ENCODE measurements at places on chromosomes 4 and X.

- no peaks in the 10 kb centered on the region for H3K4me1 ChIP-seq
- no peaks in the 10 kb centered on the region for H3K36me3 ChIP-seq
- H3K27ac ChIP-seq = no peak overlapping the region
- no peaks in the 10 kb centered on the region for H3K27me3 ChIP-seq
Observed at GRCh38 chr4:162457071-162457865, 293.5 kb upstream of the FSTL5 start.

DNA sequence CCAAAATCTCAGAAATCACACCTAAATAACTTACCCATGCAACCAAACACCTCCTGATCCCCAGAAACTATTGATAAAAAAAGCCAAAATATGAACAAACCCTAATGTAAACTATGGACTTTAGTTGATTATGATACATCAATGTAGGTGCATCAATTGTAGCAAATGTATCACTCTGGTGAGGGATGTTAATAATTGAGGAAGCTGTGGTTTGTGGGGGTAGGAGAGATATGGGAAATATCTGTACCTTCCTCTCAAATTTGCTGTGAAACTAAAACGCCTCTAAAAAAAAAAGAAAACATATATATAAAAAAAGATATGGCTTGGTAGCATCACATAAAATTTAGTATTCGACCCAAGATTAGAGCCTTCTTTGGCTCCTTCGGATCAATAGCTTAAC is 144.3 kb upstream of the CPEB2 start:
- no peak overlapping the region for H3K4me3 ChIP-seq
- H3K27ac ChIP-seq = no peak overlapping the region
- no peaks in the 10 kb centered on the region for H3K36me3 ChIP-seq
- H3K4me1 ChIP-seq = peaks cover 4% of the 10 kb centered on the region
- DNase-seq = no peak

GRCh38 chrX:72475952-72476668 is 96.5 kb downstream of the HDAC8 start:
- H3K36me3 ChIP-seq = peaks cover 7% of the 10 kb centered on the region
- no peak overlapping the region for H3K27ac ChIP-seq
- no peak for DNase-seq
- no peaks in the 10 kb centered on the region for H3K4me1 ChIP-seq

DNA sequence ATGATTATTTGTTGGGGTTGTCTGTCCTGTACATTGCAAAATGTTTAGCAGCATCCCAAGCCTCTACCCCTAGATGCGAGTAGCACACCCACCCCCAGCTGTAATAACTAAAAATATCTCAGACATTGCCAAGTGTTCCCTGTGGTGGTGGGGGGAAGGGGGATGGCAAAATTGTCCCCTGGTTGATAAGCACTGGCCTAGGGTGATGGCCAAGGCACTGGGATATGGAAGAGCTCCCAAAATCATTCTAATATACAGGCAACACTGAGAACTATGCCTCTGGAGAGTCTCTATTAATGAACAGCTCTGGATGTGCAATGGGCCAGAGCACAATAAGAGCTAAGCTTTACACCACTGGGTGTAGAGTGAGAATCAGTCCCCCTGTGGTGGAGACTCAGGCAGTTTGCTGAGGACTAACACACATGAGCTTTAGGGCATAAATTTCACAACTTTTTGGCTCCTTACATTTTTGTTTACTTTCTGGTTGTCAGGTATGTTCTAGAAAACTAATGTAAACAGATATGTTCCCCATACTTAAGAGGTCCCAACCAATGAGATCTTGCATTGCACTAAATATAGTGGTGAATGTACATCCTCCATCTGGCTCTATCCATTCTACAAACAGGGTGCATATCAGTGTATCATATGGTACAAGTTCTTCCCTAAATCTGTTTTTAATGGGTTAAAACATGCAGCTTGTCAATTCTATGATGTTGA is 34.5 kb downstream of the EDNRA start:
- no peak overlapping the region for H3K27ac ChIP-seq
- H3K4me1 ChIP-seq = no peaks in the 10 kb centered on the region
- no peak for DNase-seq
- no peaks in the 10 kb centered on the region for H3K36me3 ChIP-seq
- H3K27me3 ChIP-seq = no peaks in the 10 kb centered on the region

- H3K4me3 ChIP-seq = no peak overlapping the region
- no peak overlapping the region for H3K27ac ChIP-seq
- DNase-seq = no peak
- H3K27me3 ChIP-seq = no peaks in the 10 kb centered on the region
- H3K36me3 ChIP-seq = no peaks in the 10 kb centered on the region
- H3K4me1 ChIP-seq = no peaks in the 10 kb centered on the region
Observed at GRCh38 chr4:123517176-123517575, 120.6 kb downstream of the SPRY1 start.

DNA sequence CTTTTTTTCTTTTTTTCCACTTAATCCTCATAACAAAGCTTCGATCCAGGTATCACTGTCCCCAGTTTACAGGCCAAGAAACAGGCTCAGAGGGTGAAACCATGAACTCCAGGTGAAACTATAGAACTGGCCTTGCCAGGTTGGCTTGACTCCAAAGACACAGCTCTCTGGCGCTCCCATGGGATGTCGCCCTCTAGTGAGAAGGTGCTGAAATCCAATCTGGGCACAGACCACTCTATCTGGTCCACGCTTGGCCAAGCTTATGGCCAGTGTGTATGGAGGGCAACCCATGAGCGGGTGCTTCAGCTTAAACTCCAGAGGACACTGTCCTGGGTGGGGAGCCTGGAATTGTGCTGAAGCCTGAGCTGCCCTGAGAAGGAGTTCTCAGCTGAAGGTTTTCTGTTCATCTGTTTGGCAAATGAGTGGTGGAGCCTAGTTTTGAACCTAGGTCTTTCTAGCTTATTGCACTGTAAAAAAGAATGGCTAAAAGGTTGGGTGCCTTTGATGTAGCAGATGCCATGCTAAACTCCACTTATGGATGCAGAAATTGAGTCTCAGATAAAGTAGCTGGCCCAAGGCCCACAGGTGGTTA is 70.5 kb downstream of the SEL1L3 start:
- no peak overlapping the region for H3K4me3 ChIP-seq
- no peaks in the 10 kb centered on the region for H3K36me3 ChIP-seq
- no peaks in the 10 kb centered on the region for H3K4me1 ChIP-seq
- DNase-seq = no peak

GRCh38 chr4:38905652-38906385 is 38.2 kb downstream of the FAM114A1 start:
- H3K27me3 ChIP-seq = no peaks in the 10 kb centered on the region
- peaks cover 4% of the 10 kb centered on the region for H3K4me1 ChIP-seq
- peaks cover 74% of the 10 kb centered on the region for H3K36me3 ChIP-seq
- H3K4me3 ChIP-seq = no peak overlapping the region
- no peak for DNase-seq
- H3K27ac ChIP-seq = no peak overlapping the region

DNA sequence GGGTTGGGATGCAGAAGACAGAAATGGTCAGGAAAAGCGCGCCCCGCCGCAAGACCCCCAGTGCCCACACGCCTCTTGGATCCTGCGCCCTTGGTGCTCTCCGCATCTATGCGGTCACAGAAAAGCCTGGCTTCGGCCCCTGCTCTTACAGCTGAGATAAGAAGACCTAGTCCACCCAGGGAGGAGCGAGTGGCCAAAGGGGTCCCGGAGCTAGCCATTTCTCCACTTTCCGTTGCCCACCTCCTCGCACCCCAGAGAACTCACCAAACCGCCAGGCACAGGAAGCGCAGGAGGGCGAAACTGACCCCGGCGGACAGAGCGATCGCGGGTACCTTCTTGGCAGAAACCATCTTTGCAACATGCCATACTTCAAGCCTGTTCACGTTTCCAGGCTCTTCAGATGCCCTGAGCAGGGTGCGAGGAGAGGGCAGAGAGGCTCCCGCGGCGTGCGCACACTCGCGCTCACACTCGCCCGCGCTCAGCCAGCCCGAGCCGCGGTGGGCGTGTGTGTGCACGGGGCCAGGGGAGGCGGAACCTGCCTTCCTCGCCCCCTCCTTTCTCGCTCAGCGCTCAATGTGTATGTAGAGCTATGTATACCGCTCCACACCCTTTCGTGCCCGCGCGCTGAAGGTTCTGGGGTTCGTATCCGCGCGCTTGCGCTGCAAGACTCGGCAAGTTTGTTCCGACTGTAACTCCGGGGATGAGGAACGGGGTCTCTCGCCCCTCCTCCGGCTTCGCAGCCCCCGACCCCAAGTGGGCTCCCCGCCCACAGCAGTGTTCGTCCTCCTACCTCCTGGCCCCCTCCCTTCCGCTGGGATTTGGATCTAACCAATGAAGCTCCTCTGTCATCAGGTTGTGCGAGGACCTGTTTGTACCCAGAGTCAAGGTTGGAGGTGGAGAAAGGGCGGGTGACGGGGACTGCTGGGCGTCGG is at the start of gene GABRA4:
GABRA4 (minus strand) TSS at position 507 of the 932 bp plus-strand sequence; CDS start at position 350, 157 bp downstream.
- no peak within 1 kb of the TSS for H3K27ac ChIP-seq
- H3K36me3 ChIP-seq = no peaks in the 10 kb centered on the region
- DNase-seq = no peak
- no peaks in the 10 kb centered on the region for H3K4me1 ChIP-seq

- DNase-seq = no peak
Observed at GRCh38 chr4:20283039-20283438, 31.3 kb downstream of the SLIT2 start.

DNA sequence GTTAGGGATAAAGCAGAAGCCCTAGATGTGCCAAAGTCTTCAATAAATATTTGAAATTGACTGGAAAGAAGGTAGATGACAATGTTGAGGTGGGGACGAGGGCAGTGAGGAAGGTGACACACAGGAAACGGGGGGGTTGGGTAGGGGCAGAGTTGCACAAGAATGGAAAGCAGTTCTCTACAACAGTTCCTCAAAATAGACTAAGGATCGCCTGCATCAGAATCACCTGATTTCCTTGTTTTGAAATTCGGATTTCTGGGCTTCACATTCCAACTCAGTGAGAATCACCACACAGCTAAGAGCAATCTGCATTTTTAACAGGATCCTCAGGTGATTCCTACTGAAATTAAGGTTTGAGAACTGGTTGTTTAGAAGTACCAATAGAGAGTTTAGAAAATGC is 70.6 kb downstream of the ARFIP1 start:
- H3K36me3 ChIP-seq = no peaks in the 10 kb centered on the region
- H3K27ac ChIP-seq = no peak overlapping the region
- H3K27me3 ChIP-seq = no peaks in the 10 kb centered on the region
- no peak for DNase-seq
- peaks cover 9% of the 10 kb centered on the region for H3K4me1 ChIP-seq
- H3K4me3 ChIP-seq = no peak overlapping the region

DNA sequence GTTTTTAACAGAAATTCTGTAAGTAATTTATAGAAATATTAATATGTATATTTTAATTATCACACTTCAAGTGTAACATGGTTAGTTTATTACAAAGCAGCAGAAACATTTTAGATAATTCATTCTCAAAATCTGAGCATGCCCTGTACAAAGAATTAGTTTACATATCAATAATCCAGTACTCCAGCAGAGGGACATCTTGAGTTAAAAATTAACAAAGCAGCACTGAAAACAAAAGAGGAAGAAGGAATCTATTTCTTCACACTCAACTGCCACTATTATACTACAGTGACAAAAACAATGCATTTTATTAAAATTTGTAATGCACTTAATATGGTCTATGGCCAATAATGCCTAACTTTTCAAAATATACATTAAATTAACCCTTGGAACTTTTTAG is 179.1 kb upstream of the KLHL4 start:
- no peaks in the 10 kb centered on the region for H3K4me1 ChIP-seq
- H3K4me3 ChIP-seq = no peak overlapping the region
- no peaks in the 10 kb centered on the region for H3K36me3 ChIP-seq
- DNase-seq = no peak
- H3K27ac ChIP-seq = no peak overlapping the region
- H3K27me3 ChIP-seq = peaks cover 15% of the 10 kb centered on the region

- H3K36me3 ChIP-seq = peaks cover 10% of the 10 kb centered on the region
- no peaks in the 10 kb centered on the region for H3K27me3 ChIP-seq
- no peak overlapping the region for H3K4me3 ChIP-seq
- no peak for DNase-seq
- H3K27ac ChIP-seq = no peak overlapping the region
- no peaks in the 10 kb centered on the region for H3K4me1 ChIP-seq
Observed at GRCh38 chr4:183517781-183518180, 12.9 kb downstream of the ING2 start.

DNA sequence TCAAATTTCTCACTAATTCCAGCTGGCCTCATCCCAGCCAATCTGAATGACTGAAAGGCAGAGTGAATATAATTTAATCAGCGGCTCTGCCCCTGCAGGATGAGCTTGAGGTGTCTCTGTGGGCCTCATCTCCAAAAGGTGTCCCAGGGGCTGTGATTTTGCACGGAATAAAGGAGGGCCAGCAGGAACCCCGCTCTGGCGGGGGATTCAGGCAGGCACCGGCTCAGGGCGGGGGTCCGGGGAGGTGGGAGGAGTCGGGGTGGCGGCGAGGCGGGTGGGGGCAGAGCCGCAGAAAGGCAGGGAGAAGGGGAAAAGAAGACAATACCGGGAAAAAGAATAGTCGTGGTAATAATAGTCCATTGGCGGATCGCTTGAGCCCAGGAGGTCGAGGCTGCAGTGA is 16.0 kb upstream of the ERCC6L start:
- no peaks in the 10 kb centered on the region for H3K27me3 ChIP-seq
- no peak overlapping the region for H3K4me3 ChIP-seq
- no peak overlapping the region for H3K27ac ChIP-seq
- no peaks in the 10 kb centered on the region for H3K4me1 ChIP-seq
- no peaks in the 10 kb centered on the region for H3K36me3 ChIP-seq

DNA sequence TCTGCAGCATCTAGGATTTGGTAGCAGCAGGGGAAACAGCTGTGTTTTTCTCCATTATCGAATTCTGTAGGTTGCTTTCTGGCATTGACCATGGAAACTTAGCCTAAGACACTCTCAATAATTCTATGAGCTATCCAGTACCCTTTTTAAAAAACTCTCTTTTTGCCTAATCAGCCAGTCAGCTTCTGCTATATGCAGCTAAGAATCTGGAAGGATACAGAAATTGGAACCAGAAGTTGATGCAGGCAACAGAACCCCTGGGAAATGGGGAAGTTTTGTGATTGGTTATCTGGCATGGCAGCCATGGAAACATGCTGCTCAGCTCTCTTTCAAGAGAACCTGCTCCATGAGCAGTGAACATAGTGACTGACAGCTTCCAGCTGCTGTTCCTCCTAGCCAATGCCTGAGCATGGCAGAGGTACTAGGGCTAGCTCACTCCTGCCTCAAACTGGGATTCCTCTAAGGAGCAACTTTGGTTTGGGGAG is 417.6 kb upstream of the MAOA start:
- H3K27me3 ChIP-seq = no peaks in the 10 kb centered on the region
- no peaks in the 10 kb centered on the region for H3K36me3 ChIP-seq
- no peak overlapping the region for H3K27ac ChIP-seq
- H3K4me1 ChIP-seq = no peaks in the 10 kb centered on the region

DNA sequence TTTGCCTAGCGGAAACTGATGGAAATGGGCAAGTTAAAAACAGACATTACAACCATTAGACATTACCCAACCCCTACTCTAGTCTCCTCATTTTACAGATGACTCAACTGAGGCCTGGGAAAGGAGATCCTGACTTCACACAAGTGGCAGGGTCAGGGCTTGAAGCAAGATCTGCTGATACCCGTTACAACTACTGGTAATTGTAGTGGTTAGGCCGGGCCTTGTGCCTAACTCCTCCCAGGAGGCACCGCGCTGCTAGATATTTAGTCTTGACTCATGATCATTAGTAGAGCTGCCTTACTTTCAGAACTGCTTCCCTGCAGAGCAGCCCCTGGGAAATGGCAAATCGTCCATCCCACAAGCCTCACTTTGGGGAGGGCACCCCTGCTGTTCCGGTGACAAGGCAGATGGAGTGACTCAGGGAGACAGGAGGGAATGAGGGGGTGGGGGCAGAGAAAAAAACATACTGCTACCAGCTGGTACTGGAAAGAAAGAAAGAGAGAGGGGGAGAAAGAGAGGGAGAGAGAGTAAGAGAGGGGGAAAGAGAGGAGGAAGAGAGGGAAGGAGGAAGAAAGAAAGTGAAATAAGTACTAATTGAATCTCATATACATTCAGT is 12.2 kb downstream of the ARHGEF6 start:
- no peak overlapping the region for H3K4me3 ChIP-seq
- no peaks in the 10 kb centered on the region for H3K27me3 ChIP-seq
- H3K36me3 ChIP-seq = no peaks in the 10 kb centered on the region
- peak overlapping the region; percentile 67 for H3K27ac ChIP-seq
- no peaks in the 10 kb centered on the region for H3K4me1 ChIP-seq
- no peak for DNase-seq

Measured in tibial nerve (tissue), 4 donors.